Fibroblast of villous mesenchyme (primary cell): ENCODE measurements at places on chromosomes 12 and 14. TPM values are rescaled to one million over a fixed set of nuclear protein-coding genes. Genes with fewer than 3 reads are reported as not detected.

DNA sequence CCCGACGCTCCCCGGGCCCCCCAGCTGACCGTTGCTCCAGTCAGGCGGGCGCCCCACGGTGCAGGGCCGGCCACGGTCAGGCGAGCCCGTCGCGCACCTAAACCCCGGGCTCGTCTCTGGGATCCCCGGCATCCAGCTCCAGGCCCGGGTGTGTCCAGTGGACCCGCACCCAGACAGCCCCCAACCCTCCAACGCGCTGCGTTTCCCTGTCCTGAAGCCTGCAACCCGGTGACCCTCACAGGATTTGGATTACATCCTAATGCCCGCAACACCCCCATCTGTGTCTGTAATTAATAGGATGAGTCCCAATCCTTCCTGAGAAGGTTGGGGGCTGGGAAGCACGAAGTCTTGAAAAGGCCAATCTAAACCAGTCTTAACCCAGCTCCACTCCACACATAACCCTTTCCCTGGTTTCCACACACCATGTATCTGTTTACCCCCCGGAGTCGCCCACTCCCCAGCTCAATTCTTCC, 10.4 kb downstream of the CPNE6 start:
- DNase-seq: no peak

GRCh38 chr12:77166696-77167095, 101.3 kb upstream of the E2F7 start:
- DNase-seq: no peak

GRCh38 chr12:123120452-123121166, 30.3 kb downstream of the PITPNM2 start:
- DNase-seq: no peak

The FITM1 gene
- total RNA-seq: not detected in 2 replicates

The MAP3K9 gene
- total RNA-seq: under 0.01 and 0.43 TPM in 2 replicates
